Iris pigment epithelial cell (primary cell): ENCODE measurements at places on chromosomes 12 and 14.

- DNase-seq = no peak
Measured at GRCh38 chr12:47370421-47370820, 290.7 kb upstream of the AMIGO2 start.

DNA sequence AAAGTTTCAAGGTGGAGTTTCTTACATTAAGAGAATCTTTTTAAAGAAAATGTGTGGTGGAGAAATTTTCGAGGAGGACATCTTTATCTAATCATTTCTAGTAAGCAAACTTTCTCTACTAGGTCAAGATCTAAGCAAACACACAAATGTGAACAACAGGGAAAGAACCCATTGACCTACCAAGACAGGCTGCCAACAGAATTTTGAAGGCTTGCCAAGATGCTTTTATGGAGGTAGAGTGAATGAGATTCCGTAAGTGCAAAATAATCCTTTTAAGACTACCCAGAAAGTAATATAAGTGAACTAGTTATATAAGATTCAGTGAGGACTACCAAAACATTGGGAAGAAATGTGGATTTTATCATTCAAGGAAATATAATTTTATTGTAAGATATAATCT is 357.1 kb upstream of the PDE3A start:
- DNase-seq = peak; percentile 47

DNA sequence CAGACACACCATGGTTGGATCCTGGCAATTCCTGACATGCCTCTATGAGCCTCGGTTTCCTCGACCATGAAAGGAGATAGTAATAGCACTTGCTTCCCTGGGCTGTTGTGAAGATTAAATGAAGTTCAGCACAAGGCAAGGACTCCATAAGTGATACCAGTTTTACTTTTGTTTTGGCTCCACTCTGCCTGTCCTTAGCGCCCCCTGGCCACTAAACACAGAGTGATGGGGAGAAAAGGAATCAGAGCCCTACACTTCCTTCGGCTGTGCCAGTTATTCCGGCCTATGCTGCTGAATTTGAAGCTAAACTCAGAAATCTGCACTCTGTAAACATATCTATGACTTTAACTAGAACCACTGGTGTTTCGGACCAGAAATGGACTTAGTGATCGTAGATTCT is 173.8 kb downstream of the C12orf75 start:
- DNase-seq = no peak

DNA sequence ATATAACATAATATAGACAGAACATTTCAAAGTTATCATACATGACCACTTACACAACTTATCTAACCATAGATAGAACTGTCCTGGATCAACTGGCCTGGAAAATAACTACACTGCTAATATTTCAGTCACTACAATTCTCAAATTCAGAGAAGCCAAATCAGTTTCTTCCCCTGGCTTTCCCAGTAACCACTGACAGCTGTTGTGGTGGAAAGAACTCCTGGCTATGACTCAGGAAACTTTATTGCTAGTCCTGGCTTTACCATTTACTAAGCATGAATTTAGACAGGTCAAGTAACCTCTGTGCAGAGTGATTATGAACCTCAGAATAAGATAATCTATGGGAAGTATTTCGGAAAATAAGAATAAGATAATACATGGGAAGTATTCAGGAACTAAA is 244.9 kb upstream of the DIO2 start:
- peak; percentile 51 for DNase-seq

GRCh38 chr12:10722905-10723746 is at the start of gene YBX3:
YBX3 (minus strand) TSS chr12:10723323; CDS start chr12:10723111, 212 bp downstream.
- DNase-seq = peak; percentile 80

DNA sequence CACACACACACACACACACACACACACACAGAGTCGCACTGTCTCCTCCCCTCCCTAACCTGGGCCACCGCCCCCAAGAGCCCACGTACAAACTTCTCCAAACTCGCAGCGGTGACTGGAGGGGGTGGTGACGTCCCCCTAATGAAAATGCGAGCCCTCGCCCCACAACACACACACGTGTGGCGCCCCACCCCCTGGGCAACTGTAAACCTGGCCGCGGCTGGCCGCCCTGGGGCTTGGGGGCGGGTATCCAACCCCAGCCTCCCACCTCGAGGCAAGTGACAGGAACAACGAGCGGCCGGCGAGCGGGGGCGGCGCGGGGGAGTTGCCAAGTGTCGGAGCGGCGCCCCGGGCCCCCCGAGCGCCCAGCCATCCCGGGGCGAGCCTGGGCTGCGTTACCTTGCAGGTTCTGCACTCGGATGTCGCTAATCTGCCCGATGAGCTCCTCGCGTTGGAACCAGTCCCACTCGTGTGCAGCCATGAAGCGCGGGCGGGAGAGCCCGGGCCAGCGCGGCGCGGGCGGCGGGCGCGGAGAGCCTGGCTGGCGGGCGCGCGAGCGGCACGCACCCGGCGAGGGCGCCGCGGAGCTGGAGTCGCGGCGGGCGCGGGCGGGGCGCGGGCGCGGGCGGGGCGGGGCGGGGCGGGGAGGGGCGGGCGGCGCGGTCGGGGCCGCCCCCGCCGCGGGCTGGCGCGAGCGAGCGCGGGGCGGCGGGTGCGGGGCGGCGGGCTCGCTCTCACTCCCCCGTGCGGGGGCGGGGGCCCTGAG is at the start of gene CLMN:
Gene CLMN (minus strand): TSS at position 597 of the 766 bp plus-strand sequence. CDS start 116 bp downstream, at position 481.
- peak; percentile 30 for DNase-seq

DNA sequence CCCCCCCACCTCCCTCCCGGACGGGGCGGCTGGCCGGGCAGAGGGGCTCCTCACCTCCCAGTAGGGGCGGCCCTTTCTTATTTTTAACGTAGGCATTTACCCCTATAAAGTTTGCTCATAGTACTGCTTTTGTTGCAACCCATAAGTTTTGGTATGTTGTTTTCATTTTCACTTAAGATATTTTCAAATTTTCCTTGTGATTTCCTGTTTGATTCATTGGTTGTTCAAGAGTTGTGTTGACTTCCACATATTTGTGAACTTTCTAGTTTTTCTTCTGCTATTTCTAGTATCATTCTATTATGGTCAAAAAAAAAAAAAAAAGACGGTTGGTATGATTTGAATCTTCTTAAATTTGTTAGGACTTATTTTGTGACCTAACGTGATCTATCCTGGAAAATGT is 6.5 kb downstream of the NOXRED1 start:
- DNase-seq = no peak

- DNase-seq = peak; percentile 49
Measured at GRCh38 chr12:5965950-5966383, 20.9 kb upstream of the ANO2 start.

GRCh38 chr14:34340025-34340625 is 121.9 kb downstream of the SPTSSA start:
- no peak for DNase-seq

DNA sequence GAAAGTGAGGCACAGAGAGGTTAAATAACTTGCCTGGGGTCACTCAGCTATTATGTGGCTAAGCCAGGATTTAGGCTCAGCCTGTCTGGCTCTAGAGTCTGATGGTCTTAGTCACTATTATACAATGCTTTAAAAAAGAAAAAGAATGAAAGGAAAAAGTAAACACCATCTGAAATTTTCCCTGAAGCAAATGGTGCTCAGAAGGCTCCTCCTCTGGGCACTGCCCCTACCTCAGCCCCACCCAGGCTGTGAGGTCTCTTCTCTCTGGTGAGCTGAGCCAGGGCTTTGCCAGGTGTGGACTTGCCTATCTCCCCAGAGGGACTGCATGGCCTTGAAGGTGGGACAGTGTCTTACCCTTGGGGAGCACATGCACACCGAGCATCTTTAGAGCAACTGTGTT is 117.5 kb upstream of the DYRK2 start:
- no peak for DNase-seq

DNA sequence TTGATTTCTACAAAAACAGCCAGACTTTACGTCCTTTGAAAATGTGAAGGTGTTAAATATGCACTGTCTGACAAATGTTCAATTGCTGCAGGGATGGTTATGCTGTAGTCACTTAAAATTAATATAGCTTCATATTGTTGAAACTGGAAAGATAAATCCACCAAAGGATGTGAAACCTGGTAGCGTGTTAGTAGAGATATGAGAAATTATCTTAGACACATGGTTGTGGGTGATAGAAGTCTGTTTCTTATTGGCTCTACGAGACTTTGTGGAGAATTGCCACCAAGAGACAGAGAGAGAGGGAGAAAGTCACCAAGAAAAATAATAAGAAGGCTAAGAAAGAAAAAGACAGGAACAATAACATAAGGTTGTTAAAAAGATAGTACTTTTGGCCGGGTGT is 2.6 kb upstream of the CAPRIN2 start:
- no peak for DNase-seq

DNA sequence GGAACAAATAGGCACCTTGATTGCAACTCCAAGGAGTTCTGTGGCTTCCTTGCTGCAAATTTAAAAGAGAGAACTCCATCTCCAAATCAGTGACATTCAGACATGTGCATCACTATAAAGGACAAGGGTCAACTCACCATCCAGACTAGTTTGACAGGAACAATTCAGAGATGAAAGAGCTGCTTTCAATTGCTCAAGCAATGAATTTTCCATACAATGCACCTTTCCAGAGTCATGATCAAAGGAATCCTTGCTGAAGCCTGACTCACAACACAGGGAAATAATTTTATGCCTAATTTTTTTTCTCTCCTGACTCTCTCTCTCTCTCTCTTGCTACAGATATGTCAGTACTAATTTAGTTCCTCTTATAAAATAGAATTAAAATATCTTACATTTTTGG is 380.5 kb upstream of the GARIN6 start:
- DNase-seq = no peak

DNA sequence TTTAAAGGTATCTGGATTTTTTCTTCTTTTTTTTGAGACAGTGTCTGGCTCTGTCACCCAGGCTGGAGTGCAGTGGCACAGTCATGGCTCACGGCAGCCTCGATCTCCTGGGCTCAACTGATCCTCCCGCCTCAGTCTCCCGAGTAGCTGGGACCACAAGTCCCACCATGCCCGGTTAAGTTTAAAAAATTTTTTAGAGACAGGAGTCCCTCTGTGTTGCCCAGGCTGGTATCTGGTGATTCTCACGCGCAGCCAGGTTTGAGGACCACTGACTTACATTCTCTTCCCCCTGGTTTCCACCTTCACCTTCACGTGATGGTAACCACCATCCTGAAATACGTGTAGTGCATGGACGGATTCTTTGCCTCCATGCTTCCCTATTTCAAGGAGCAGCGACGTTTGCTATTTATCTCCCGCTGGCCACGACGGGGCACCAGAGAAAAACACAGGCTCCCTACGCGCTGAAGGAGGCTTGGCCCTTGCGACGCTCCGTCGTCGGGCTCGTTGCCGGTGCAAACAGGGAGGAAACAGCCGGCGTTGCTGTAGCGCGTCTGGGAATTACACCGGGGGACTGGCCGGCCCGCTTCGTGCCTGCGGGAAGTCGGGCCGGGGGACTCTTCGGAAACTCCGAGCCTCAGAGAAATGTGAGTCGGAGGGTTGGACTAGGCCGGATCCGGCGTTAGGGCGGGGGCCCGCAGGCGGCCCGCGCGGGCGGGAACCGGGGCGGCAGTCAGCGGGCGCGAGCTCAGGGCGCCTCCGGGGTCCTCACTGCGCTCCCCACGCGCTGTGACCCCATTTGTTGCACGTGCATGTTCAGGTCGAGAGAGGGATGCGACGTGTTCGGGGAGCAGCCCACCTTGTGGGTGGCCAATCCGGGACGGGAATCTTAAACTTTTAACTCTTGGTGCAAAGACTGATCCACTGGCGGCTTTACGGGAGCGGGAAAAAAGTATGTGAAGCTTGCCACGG is at the start of gene TCHP:
Gene TCHP (plus strand): TSS at position 492 of the 969 bp plus-strand sequence. CDS start 2,753 bp downstream, outside the sequence.
- peak; percentile 89 for DNase-seq

GRCh38 chr12:129776977-129777667 is 126.7 kb downstream of the TMEM132D start:
- DNase-seq = no peak

GRCh38 chr12:20601668-20602280 is 93.4 kb upstream of the SLCO1C1 start:
- peak; percentile 74 for DNase-seq

DNA sequence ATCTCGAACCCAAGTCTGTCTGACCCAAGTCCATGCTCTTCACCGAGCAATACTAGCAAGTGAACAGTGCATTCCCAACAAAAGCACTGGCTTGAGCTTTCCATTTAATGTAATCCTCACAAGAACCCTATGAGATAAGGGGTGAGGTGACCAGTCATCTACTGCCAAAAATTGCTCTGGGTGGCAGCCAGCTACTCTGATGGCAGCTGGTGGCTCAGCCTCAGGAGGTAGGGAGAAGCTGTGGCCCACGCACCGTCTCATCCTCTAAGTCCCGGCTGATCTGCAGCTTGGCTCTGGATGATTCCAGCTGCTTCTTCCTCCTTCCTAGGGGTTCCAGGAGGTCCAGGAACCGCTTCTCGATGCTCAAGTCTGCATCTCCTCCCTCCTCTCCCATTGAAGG is 75.2 kb downstream of the PLEKHG3 start:
- no peak for DNase-seq

DNA sequence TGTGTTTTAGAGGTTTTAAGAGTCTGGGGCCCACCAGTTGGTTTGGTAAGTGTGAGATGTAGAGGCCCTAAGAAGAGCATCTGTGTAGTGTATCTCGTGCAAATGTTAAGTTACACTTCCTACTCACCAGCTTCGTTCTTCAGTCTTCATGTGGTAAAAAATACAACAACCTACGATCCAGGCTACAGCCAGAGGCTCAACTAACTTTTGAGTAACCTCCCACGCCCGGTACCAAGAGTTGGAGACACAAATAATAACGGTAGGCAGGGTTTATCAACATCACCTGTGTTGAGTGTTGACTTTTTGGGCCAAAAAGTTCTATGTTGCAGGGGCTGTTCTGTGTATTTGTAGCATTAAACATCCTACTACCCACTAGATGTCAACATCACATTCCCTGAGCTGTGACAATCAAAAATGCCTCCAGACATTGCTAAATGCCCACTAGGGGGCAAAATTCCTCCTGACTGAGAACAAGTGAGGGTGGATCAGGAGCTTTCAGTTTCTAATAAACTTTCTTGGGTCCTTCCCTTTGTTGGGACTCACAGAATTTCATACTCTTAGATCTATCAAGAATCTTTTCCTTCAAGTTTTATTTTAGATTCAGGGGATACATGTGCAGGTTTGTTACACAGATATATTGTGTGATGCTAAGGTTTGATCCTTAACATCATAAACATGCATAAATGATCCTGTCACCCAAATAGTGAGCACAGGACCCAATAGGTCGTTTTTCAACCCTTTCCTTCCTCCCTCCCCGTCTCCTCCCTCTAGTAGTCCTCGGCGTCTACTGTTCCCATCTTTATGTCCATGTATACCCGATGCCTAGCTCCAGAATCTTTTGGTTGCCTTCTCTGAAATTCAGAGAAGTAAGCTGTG is 94.7 kb downstream of the SLC2A13 start:
- DNase-seq = peak; percentile 76

- no peak for DNase-seq
Measured at GRCh38 chr12:84043355-84043754, 869.2 kb downstream of the SLC6A15 start.

DNA sequence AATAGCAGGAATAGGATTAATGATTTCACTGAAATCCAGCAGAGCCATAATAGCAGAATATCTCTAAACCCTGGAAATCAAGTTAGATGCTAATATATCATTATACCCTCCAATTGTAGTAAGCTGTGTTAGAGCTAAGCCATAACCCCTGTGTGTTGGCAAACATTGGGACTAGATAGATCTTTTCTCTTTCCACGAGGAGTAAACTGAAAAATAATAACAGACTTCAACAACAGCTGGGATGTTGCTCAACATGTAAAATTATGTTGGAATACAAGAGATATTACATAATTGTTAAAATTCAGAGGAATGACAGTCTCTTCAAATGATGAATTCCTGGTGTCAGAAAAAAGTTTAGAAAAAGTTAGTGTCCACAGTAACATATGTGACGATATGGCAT is 383.8 kb downstream of the SNAPC1 start:
- DNase-seq = no peak
